ENCODE measurements at places on chromosomes 4 and X.

- no peak for DNase-seq
These were observed 95.3 kb downstream of the GRID2 start for GRCh38 chr4:92399032-92399431.

- no peak for DNase-seq
These were observed 1548.5 kb upstream of the IGFBP7 start for GRCh38 chr4:58658701-58659100.

DNA sequence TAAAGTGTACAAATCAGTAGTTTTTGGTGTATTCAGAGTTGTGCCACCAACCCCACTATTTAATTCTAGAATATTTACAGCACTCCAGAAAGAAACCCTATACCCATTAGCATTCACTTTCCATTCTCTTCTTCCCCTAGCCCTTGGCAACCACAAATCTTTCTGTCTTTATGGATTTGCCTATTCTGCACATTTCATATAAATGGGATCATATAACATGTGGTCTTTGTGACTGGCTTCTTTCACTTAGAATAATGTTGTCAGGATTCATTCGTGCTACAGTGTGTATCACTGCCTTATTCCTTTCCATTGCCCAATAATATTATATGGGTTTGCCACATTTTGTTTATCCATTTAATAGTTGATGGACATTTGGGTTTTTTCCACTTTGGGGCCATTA, 32.2 kb downstream of the SGMS2 start:
- DNase-seq, result no peak

DNA sequence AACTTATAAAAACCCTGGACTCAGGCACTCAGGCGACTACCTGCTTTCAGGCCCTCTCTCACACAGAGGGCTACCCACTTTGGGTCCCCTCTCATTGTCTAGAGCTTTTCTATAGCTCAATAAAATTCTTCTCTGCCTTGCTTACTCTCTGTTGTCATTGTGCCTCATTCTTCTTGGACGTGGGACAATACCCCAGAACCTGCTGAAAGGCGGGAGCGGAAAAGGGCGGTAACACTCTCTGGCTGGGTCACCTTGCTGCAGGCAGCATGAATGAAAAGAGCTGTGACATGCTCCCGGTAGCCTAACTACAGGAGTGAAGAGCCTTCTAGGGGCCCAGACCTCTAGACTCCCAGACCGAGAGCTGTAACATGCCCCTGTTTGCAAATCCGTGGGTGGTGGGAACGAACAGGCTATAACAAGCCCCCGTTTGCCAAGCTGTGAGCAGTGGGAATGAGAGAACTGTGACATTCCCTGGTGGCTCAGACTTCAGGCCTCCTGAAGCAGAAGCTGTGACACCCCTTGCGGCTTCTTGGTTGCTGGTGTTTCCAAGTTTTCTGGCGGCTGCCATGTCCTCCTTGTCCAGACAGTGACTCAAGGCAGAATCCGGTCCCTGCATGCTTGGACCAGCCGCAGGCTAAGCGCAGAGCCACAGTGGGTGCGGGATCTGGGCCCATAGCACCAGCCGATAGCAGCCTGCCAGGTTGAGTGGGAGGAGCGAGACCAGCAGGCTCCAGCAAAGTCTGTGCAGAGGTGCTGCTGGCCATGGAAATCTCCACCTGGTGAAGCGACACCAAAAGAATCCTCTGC, 684.6 kb downstream of the ARAP2 start:
- no peak for DNase-seq

DNA sequence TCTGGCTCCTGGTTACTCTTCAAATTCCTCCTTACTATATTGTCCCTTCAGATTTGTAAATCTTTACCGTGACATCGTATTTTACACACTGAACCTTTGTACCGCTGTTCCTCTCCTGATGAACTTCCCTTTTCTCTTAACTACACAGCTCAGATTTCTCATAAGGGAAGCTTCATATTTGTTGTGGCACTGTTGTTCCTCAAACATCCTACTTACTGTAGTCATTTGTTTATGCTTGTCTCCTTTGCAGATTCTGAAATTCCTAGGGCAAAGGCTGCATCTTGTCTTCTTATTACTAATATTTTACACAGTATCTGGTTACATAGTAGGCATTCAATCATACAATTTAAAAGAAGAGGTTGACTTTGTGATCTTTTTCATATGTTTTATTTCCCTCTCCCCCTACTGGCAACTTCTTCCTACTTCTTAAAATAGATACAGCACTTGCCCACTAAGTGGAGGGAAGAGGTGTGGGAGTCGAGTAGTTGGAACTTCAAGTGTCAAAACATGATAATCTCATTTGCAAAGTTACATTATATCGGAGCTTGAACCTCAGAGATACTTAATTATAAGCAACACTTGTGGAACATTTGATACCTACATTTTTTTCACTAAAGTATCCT, 50.0 kb downstream of the TET2 start:
- DNase-seq, result no peak

- DNase-seq, result no peak
These were observed 14.7 kb downstream of the RGS12 start for GRCh38 chr4:3307486-3307885.

DNA sequence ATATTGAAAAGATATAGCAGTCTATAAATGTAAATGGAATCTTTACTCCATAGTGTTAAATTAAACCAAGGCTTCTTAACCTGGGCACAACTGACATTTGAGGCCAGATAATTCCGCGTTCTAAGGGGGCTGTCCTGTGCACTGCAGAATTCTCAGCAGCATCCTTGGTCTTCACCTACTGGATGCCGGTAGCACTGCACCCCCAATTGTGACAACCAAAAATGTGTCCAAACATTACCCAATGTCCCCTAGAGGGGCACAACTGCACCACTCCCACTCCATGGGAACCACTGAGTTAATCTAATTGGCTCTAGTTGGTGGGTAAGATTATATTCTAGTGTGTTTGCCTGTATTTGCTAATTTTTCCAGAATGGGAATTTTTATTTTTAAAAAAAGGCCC, 16.6 kb downstream of the AP1S2 start:
- DNase-seq, result no peak

DNA sequence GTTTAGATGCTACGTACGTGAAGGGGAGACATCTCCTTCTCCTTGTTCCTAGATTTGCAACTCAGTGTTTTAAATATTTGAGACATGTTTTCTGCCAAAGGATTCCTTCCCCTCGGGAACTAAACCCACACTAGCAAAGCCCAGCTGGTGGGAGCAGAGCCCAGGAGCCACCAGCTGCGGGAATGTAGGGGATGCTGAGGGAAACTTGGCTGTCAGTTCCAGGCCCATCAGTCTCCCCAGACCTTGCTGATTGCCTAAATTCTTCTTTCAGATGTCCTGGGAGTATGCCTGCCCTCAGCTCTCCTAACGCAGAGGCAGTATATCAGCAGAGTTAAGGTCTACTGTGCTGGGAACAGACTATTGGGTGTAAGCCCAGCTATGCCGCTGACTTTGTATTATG, 630.0 kb upstream of the TENM3 start:
- no peak for DNase-seq

- no peak for DNase-seq
These were observed 914 bp downstream of the MYOZ2 start for GRCh38 chr4:119136546-119136945.

DNA sequence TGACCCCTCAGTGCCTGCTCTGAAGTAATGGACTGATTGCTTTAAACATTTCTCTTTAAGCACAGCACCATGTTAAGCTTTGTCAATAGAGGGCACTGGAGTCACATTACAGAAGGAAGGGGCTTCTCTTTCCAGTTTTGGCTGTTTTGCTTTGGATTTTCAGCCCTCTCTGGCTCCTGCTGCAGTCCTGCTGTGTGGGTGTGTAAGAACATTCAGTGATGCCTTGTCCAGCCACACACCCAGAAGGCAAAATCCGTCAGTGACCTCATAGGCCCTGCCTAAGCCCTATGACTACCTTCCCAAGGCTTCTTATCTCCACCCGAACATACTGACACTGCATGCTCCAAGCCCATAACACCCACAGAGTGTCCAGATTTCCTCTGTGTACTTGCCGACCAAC, 215.3 kb upstream of the CTSO start:
- DNase-seq, result no peak

GRCh38 chr4:147843162-147843561, 111.3 kb downstream of the ARHGAP10 start:
- no peak for DNase-seq

DNA sequence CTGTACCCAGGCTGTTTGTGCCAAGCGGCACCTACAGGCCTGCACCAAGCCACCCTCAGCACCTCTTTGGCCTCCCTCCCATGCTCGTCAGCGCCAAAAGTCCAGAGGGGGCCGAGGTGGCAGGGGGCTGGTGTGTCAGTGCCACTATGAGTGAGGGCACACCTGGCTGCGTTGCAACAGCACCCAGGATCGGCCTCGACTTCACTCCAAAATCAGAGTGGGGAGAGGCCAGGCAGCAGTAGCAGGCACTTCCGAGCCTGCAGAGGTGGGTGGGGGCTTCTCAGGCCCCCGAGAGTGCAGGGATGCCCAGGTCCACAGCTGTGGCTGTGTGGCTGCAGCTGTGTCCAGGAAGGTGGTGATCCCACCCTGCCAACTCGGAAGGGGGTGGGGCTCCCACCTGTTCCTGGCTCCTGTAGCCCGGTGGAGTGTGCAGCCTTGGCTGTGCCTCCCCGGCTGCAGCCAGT, 58.5 kb downstream of the PPA2 start:
- DNase-seq, result no peak

- no peak for DNase-seq
These were observed 113.7 kb upstream of the ACTRT1 start for GRCh38 chrX:128165884-128166408.

DNA sequence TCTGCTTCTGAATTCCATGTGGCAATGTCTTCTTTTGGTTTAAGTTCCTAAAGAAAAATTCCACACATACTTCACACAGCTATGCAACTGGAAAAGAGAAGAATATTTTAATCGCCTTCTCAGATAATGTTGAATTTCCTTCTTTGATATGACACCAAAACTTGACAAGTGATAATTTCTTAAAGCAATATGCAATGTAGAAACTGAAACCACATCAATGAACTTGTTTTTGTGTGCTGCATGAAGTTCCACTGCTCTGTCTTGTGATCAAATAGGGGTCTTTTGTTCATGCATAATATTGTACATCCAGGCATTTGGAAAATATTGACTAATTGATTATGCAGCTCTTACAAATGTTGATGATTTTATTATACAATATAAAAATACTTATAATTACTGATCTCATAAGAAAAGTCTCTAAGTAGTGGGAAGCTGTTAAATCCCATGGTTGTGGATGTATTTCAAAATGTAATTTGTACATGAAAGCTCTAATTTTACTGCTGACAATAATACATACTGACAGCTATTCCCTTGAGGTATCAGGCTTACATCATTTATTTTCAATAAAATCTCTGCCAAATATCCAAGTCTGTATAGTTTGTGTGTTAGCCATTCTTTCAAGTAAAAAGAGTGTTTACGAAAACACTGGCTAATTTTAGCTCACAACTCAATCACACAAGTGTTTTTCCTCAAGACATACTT, 56.5 kb downstream of the AGA start:
- no peak for DNase-seq

GRCh38 chr4:145546175-145546915, 64.7 kb downstream of the SMAD1 start:
- no peak for DNase-seq

GRCh38 chrX:149541521-149542047, 772 bp downstream of the EOLA1 start:
- DNase-seq, result no peak

- DNase-seq, result no peak
These were observed at the start of gene XAGE2 for GRCh38 chrX:52368368-52369055. XAGE2 (plus strand) TSS chrX:52369021; CDS start chrX:52370015, 994 bp downstream.

DNA sequence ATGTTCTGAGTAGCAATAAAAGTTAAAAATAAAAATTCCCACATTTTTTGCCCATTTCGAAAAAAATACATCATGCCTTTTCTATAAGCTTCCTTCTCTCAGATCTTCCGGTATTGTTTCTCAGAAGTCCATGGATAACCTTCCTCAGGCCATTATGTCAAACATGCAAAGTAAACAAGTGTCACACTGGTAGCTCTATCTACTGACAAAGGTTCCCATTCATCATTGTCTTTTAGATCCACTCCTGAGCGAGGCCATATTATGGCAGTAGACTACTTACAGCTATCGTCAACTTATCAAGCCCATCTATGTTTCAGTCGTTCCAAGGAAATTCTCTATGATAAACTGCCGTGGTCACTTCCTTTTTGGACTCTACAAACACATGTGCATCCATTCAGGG, 1068.2 kb downstream of the GLUD2 start:
- no peak for DNase-seq

DNA sequence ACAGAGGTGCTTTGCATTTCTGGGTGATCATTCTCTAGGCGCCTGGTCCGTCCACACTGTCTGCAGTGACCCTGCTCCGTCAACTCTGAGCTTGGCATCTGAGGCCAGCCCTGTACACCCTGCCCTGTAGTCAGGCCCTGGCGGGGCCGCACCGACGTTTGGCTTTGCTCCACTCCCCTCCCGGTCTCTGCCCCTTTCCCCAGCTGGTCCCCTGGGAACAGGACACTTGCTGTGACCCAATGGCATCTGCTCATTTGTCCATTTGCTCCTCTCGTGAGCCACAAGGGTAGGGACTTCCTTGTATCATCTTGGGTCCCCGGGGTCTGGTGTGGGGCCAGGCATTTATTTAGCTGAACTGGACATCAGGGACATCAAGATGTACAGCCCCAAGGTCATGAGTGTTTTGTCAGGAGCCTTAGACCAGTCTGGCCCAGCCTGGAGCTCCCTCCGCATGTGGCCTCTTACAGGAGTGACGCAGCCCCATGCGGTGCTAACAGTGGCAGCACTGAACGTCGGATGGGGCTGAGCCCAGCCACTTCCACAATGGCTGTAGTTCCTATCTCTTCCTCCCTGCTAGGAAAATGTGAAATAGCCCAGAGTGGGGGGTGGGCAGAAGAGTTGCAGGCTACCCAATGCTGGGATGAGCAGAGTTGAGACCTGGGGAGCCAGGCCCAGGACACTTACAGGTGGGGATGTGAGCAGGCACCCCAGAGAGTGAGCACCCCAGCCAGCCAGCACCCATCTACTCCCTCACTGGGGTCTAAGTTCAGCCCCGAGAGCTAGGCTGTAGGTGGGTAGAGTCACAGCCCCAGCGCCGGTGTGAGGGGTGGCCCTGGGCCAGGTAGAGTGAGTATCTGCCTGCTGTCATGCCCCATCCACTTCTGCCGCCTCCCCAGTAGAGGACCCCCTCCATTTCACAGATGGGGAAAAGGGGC, 2.0 kb upstream of the SH3BP2 start:
- no peak for DNase-seq

DNA sequence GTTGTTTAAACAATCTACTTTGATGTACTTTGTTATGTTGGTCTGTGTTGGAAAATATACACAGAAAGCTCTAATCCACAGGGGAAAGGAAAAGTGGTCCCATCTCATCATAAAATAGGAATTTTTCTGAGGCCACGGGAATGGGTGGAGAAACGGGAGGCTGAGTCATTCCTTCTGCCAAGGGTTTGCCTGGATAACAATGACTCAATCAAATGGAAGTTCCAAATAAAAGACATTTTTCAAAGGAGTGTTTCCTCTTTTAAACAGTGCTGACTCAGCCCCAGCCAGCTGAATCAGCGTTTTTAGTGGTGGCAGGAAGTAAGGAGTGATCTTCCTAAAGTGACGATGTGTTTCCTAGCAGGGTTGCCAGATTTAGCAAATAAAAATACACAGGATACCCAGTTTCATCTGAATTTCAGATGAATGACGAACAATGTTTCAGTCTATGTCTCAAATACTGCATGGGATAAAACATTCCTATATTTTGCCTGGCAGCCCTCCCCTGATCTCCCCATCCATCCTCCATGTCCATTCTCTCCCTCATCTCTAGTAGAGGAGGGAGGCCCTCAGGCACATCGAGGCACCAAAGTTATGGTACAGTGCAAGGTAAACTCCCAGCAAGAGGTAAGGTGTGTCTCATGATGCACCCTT, 345.4 kb upstream of the GATB start:
- peak; percentile 43 for DNase-seq

- DNase-seq, result no peak
These were observed 31.5 kb downstream of the SMS start for GRCh38 chrX:21972046-21972445.

All from activated CD4-positive, alpha-beta memory T cell treated with anti-CD3 and anti-CD28 coated beads, Interleukin-2, amount 10 ng/mL, durations not matched to agents 7 days and 5 days (primary cell).